ENCODE measurements at places on chromosomes 4 and X.
A peak's percentile ranks its signal among the peaks of the same experiment; 100 is the strongest.

GRCh38 chrX:29691044-29691443, 524.3 kb upstream of the MAGEB2 start:
- DNase-seq, result peak; percentile 53

DNA sequence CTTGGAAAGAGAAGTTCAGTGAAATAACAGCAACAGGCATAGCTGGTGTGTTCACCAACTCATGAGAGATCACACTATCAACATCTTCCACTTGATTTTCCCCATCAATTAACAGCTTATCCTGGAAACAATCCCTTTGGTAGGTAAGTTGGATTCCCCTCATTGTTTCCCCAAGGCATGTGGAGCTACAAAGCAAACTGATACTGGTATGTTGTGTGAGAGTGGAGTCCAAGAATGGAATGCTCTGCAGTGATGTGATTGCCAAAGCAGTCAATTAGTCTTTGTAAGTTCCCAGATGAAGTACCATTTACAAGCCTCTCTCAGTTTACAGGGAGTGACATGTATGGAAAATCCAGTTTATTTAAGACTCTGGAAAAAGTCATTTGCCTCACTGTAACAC, 13.7 kb upstream of the XAGE2 start:
- DNase-seq, result no peak

GRCh38 chr4:4848540-4848939, 10.9 kb upstream of the MSX1 start:
- DNase-seq, result no peak

- DNase-seq, result peak; percentile 79
Measured at GRCh38 chr4:105551965-105552746, at the start of gene ARHGEF38. TSS of gene ARHGEF38 (plus strand) at chr4:105552620. CDS start at chr4:105552766, 146 bp downstream.

GRCh38 chrX:103475381-103475780, 43.9 kb downstream of the RAB40A start:
- DNase-seq, result no peak

- DNase-seq, result no peak
Measured at GRCh38 chr4:141020801-141021261, 112.4 kb downstream of the RNF150 start.

DNA sequence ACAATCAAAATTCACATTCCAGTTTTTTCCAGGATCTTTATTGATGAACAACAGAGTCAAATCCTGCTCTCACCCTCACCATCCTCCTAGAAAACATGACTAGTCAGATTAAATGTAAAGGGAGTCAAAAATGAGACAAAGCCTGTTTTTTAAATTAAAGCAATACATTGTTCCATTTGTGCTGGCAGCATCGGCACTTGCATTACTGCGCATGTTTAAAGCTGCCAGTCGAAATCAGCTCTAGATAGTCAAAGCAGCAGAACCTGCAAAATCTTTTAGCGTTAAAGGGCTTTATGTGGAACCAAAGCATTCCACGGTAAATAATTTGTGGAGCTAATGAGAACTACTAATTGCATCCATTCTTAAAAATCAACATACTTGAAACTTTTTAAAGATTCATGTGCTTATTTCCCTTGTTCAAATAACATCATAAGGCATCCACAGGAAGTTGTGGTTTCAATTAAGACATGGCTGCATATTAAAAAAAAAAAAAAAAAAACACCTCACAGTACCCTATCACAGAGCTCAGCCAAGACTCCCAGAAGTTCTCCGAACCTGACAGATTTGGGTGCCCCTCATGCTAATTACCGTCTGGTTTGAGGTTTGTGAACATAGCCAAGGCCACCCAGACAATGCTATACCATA, 82.2 kb downstream of the SH3KBP1 start:
- no peak for DNase-seq

- DNase-seq, result no peak
Measured at GRCh38 chr4:123443401-123444289, 47.0 kb downstream of the SPRY1 start.

GRCh38 chr4:83240379-83240875, 44.2 kb downstream of the COQ2 start:
- DNase-seq, result no peak

- no peak for DNase-seq
Measured at GRCh38 chr4:5249727-5250126, 198.4 kb downstream of the STK32B start.

DNA sequence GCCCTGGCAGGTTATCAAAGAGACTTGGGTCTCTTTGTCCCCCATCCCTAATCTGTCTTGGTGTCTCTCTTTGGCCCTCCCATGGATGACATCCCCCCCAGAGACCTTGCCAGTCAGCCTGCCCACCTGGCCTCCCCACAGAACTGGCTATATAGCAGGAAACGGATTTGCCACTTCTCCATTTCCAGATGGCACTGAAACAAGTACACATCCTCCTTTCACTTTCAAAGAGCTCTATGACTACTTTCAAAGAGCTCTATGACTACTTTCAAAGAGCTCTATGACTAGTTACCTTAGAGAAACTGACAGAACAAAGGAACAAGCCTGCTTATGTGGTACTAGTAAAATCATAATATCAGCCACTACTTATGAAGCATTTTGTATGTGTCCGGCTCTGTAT, 175.3 kb downstream of the MAML3 start:
- DNase-seq, result peak; percentile 17

- no peak for DNase-seq
Measured at GRCh38 chrX:153665726-153666306, 7.8 kb downstream of the PNCK start.

DNA sequence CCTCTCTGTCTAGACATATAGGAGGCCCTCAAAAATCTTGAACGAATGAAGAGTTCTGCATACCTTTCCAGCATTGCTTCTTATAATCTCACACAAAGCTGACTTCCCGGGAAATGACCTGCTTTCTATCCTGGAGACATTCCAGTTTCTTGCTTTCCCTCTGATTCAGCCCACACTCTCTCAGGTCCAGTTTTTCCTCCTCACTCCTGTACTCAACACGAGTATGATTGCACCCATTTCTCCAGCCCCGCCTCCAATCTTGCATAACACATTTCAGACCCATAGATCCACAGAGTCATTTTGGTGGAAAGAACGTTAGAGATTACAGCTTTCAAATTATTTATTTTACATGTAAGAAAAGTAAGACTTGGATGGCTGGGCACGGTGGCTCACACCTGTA, 127.5 kb upstream of the TLR3 start:
- no peak for DNase-seq

DNA sequence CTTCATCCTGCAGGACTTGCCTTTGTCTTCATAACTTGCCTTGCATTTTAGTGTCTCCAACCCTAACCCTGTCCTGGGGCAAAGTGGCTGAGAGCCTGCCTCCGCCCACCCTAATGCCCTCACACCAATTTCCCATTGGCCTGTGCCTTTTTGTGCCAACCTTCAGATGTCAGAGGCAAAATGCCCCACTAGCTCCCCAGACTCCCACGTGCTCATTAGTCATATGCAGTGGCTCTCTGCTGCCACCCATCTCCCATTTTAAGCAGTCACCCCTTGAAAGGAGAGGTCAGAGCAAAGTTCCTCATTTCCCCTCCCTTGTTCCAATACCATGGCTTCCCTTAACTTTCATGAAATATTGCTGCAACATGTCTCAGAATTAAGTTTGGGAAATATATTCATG, 74.8 kb upstream of the PASD1 start:
- no peak for DNase-seq

GRCh38 chr4:188683571-188683970, 544.3 kb downstream of the TRIML1 start:
- DNase-seq, result no peak

- no peak for DNase-seq
Measured at GRCh38 chr4:27057053-27057452, 196.4 kb downstream of the STIM2 start.

DNA sequence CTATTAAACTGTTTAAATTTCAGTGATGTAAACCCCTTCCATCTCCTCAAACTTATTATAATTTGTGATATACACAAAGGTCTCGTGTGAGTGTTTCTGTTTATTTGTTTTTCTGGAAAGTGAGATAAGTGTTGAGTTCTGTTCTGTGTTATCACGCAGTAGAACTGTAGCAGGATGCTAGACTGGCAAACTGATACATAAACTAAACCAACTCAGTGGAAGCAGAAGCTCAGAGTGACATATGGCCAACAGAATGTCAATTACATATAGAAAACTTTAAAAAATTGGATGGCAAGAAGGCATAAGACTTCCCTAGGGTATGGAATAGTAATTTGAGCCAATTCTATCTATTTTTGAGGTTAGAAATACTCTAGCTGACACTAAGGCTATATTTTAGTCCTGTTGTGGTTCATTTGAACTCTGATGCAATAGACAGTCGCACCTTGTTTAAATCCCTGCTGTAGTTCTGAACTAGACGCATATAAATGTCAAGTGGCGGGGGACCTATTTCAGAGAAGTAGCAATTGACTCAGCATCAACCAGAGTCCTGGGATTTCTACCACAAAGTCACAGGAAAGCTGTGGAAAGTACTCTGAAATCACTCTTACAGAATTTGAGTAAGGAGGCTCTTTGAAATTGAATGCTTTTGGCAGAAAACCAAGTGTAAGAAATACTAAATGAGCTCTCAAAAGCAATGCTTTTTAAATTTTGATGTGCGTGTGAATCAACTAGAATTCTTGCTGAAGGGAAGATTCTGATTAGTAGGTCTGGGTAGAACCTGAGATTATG, 294.4 kb downstream of the INPP4B start:
- DNase-seq, result peak; percentile 11

DNA sequence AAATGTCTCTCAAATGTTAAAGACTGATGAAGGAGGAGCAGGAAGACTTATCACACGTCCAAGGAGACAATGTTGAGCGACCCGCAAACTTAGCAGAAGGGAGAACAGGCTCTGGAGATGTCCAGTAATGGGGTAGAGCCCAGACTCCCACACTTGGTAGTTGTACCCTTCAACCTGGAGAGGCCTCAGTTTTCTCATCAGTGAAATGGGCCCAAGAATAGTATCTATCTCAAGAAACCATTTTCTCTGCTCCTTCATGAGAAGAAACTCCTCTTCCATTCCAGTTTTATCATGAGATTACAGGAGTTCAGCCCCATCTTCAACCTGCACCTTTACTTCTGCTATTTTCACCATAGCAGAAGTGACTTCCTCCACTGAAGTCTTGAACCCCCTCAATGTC, 169.9 kb downstream of the DHRSX start:
- no peak for DNase-seq

GRCh38 chr4:125191232-125191631, 123.5 kb upstream of the FAT4 start:
- DNase-seq, result no peak

- DNase-seq, result no peak
Measured at GRCh38 chr4:123233136-123233768, 163.3 kb upstream of the SPRY1 start.

GRCh38 chrX:13598877-13599276, 29.5 kb downstream of the EGFL6 start:
- no peak for DNase-seq

DNA sequence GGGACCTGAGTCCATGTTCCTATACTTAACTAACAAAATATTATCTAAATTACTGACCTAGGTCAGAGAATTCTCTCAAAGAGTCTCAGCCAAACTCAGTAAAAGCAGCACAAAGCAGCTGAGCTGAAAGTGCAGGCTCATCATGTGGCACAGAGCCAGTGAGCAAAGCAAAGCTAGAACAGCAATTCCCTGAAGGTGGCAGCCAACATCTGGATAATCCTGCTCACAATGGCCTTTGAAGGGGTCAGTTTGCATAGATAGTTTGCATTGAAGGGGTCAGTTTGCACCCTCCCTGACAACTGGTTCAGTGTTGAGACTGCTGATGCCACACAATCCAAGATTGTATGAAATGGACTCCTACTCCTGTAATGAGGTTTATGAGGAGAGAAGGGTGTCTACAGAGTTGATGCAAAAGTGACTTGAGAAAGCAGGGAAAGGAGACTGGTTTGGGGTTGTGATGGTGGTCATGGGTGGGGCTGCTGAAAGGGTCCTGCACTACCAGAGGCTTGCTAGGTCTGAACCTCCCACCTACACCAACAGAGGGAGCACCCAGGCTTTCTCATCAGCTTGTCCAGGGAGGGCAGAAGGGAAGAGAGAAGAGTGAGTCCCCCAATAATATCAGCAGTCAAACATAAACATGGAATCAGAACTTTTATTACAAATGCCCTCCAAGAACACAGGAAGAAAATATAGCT, 39.7 kb downstream of the TRIM61 start:
- no peak for DNase-seq

- DNase-seq, result no peak
Measured at GRCh38 chr4:905485-906338, 26.4 kb downstream of the GAK start.

GRCh38 chrX:134552351-134552750, 92.4 kb downstream of the HPRT1 start:
- no peak for DNase-seq

GRCh38 chrX:51641421-51642021, 22.8 kb upstream of the CENPVL3 start:
- DNase-seq, result peak; percentile 57

GRCh38 chrX:153032397-153033118, 23.7 kb upstream of the PNMA3 start:
- DNase-seq, result peak; percentile 62

- no peak for DNase-seq
Measured at GRCh38 chrX:153641627-153642026, 5.4 kb upstream of the DUSP9 start.

GRCh38 chrX:2846992-2847391, 18.3 kb downstream of the GYG2 start:
- DNase-seq, result no peak

- no peak for DNase-seq
Measured at GRCh38 chrX:66731398-66731797, 92.5 kb upstream of the EDA2R start.

DNA sequence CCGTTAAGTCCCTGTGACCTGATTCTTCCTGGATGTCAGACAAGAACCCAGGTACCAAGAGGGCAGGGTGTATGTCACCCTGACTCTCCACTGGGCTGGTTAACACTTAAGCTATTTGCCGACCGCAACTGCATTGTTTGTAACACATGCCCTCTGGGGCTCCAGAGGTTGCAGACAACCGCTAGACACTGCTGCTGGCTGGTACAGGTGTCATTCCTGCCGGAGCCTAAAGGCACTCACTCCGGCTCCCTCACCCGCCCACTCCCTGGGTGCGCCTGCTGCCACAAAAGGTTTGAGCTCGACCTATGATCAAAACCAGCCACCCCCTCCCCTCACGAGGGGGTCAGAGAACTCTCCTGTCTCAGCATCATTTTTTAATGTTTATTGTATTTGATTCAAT, 208.2 kb downstream of the FAT4 start:
- no peak for DNase-seq

DNA sequence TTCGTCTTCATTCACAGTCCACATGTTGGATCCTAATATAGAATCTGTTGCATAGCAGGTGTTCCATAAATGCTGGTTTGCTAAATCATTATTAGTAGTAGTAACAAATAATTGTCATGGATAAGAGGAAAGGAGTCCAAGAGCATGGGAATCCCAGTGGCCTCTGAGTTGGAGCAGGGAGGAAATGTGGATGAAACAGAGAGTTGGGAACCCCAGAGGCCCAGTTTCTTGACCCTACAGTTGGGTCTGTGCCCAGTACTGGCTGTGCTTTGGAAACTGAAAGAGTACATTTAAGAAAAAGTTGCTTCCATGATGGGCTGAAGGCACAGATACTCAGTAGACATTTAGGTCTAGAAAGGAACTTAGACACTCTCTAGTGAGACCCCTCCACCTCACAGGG, 149.4 kb upstream of the PSAPL1 start:
- no peak for DNase-seq
